GM23248 (cell line): ENCODE measurements at places on chromosomes 2 and 18. TPM values are rescaled to one million over a fixed set of nuclear protein-coding genes. Genes with fewer than 3 reads are reported as not detected.
A peak's percentile ranks its signal among the peaks of the same experiment; 100 is the strongest.

- DNase-seq, result peak; percentile 59
These were observed 16.7 kb downstream of the IL1F10 start for GRCh38 chr2:113084249-113085000.

- peak; percentile 60 for DNase-seq
These were observed 683 bp upstream of the DNAJC27 start for GRCh38 chr2:24972315-24972961.

The GPR55 gene
- not detected in 2 replicates for total RNA-seq

- no peak for DNase-seq
These were observed 103.4 kb upstream of the HAAO start for GRCh38 chr2:42895791-42896135.

GRCh38 chr2:234422273-234422732 is 74.6 kb downstream of the ARL4C start:
- DNase-seq, result peak; percentile 93

GRCh38 chr2:60100034-60100433 is 453.4 kb downstream of the BCL11A start:
- no peak for DNase-seq

- DNase-seq, result no peak
These were observed 55.9 kb downstream of the PLA2R1 start for GRCh38 chr2:160006475-160006874.

- no peak for DNase-seq
These were observed 174.4 kb upstream of the TCF4 start for GRCh38 chr18:55762424-55762823.

DNA sequence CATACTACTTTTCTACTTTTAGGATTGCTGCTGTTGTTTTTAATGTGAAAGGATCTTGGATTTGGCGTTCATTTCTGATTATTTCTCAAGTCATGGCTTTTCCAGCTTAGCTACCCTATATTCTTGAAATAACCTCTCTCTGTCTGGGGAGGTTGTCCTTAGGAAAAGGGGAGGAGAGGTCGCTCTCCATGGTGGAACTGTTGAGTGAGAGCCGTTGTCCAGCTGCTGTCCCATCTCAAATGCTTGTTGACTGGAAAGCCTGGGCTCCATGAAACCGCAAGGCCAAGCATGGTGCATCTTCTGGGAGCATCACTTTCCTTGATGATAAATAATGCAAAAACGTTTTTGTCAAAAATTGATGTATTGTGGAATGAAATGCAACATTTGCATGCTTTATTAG is 479.1 kb upstream of the RAB12 start:
- no peak for DNase-seq

- DNase-seq, result no peak
These were observed 151.0 kb downstream of the MREG start for GRCh38 chr2:215862351-215862771.

The GDF7 gene
- total RNA-seq, result not detected in 2 replicates

- DNase-seq, result no peak
These were observed 93.8 kb upstream of the ODC1 start for GRCh38 chr2:10541775-10542432.

- no peak for DNase-seq
These were observed 13.2 kb downstream of the BMP10 start for GRCh38 chr2:68857855-68858456.

GRCh38 chr2:8234757-8235374 is 447.0 kb upstream of the ID2 start:
- DNase-seq, result no peak

The NT5C1B gene
- not detected in 2 replicates for total RNA-seq

GRCh38 chr2:60426880-60427279 is 126.6 kb downstream of the BCL11A start:
- DNase-seq, result no peak

DNA sequence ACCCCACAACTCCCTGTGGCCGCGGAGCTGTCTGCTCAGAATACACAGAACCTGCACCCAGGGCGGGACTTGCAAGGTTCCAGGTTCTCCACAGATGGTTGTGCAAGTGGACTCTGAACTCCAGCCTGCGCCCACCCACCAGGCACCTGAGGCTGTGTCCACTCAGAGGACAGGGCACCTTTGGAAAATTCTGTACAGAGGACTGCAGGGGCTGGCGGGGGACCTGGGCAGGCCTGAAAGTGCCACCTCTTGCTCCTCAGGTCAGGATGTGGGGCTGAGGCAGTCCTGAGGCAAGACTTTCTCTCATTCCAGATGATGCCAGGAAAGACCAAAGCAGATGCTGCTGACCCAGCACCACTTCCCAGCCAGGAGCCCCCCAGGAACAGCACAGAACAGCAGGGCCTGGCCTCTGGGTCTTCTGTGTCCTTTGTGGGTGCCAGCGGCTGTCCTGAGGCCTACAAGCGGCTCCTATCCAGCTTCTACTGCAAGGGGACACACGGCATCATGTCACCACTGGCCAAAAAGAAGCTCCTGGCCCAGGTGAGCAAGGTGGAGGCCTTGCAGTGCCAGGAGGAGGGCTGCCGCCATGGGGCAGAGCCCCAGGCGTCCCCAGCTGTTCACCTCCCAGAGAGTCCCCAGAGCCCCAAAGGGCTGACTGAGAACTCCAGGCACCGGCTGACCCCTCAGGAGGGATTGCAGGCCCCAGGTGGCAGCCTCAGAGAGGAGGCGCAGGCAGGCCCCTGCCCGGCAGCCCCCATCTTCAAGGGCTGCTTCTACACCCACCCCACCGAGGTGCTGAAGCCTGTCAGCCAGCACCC is 14.4 kb downstream of the ARID5A start:
- no peak for DNase-seq
